ENCODE measurements at places on chromosomes 12 and 14.

GRCh38 chr12:122243965-122244364 is 18.1 kb upstream of the DIABLO start:
- DNase-seq = no peak

DNA sequence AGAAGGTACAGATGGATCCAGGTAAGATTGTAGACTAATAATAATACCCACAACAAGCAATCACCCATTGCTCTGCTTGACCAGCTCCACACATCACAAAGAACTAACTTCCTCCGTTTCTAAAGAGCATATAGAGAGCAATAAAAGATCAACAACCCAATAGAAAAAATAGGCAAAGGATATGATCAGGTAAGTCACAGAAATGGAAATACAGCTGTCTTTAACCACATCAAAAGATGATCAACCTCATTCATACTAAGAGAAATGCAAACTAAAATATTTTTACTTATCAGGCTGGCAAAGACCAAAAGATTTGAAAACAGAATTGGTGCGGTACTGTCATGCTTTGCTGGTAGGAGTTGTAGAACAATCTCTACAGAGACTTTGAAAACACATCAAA is 8.9 kb downstream of the C2CD5 start:
- DNase-seq = peak; percentile 26

DNA sequence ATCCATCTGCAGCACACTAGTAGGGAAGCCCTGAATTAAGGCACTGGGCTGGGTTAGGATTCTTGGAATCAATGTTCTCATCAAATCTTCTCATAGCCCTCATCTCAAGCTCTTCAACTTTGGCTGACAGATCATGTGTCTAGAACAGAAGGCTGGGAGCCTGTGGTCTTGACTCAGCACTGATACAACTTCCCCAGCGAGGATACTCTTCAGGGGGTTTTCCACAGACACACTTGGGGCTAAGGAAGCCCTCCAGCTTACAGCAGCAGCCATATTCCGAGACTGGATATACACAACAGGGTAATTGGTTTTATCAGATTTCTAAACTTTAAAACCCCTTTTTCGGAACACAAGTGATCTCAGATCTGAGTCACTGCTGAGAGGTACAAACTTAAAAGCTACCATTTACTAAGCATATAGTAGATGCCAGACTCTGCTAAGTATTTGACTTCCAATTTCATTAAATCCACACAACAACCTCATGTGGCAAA is 3.5 kb downstream of the FMNL3 start:
- no peak for DNase-seq

DNA sequence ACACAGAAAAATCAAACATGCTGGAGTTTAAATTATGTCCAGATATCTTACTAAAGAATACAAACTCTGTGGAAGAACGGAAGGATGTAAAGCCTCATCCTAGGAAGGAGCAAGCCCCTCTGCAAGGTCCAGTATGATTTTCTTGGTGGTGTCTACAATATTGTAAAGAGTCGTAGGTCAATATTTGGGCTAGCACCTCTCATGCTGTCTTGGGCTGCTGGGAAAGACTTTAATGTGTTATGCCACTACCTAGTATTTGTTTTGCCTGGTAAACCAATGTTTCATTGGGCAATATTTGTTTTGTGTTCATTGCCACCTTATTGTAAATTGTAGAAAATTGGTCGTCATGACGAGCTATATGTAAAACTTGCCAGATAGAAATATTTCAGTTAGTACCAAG is 26.6 kb downstream of the RESF1 start:
- no peak for DNase-seq

DNA sequence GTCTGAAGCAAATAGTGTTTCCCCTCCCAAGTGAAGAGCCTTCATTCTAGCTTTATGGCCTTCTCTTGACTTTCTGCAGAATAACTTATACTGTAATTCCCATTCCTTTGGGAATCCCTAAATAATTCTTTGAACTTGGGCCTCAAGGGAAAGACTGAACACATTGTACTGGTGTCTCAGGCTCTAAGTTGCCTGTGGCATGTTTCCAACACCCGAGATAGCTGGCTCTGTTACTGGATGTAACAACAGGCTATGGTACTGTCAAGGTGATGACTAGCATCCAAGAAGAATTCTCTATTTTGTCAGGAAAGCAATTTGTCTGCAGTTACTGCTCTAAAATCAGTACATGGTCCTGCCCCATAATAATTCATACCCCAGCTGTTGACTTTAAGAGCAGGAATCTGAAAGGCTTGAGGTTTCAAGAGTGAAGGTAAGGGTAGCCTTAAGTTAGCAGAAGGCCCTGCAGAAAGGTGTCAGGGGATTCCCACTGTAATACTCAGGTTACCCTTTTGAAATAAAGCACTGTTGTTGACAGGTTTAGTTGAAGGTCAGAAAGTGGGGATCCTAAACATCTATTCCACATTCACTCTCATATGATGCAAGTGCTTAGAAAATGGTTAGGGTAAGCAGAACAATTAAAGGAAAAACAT is 5.2 kb downstream of the GPX2 start:
- no peak for DNase-seq

GRCh38 chr14:85528080-85528896 is 1.7 kb upstream of the FLRT2 start:
- no peak for DNase-seq

GRCh38 chr14:42556551-42556950 is 949.9 kb downstream of the LRFN5 start:
- DNase-seq = no peak

DNA sequence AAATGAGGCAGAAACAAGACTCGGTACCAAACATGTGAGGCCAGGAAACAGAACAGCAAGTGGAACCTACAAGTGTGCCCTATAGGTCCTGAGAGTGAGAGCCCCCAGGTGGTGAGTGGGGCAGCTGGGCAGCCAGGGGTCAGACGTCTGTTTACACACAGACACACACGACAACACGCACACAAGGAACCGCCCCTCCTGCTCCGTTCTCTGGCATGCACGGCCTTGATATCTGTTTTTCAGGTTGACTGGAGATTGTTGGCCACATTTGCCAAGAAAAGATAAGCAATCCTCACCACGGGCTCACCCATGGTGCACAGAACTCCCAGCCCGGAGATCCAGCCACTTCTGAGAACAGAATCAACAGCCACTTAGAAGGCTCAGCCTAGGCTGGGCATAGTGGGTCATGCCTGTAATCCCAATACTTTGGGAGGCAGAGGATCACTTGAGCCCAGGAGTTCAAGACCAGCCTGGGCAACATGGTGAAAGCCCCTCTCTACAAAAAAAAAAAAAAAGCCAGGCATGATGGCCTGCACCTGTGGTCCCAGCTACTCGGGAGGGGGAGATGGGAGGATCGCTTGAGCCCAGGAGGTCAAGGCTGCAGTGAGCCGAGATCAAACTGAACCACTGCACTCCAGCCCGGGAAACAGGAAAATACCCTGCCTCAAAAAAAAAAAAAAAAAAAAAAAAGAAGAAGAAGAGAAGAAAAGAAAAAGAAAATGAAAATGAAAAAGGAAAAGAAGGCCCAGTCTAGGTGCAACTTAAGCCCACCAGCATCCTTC is 19.4 kb upstream of the EIF5 start:
- no peak for DNase-seq

DNA sequence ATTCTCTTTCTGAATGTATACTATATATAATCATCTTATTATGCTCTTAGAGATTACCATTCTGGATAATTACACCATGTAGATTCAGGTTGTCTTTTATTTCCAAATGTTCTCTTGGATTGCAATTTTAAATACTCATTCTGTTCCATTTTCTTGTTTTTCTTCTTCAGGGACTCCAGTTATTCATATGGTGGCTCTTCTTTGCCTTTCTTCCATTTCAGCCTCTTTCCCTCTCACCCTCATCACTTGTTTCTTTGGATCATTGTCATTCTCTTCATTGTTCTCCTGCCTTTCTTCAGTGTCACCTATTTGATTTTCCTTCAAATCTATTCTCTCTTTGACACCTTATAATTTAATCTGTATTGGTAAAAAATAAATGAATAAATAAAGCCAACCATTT is 182.0 kb downstream of the ITPR2 start:
- DNase-seq = no peak

- DNase-seq = no peak
Observed at GRCh38 chr12:67925077-67925476, 64.2 kb upstream of the IFNG-AS1 start.

- no peak for DNase-seq
Observed at GRCh38 chr14:60661721-60662120, 12.4 kb upstream of the SIX1 start.
